GM23338 (cell line): ENCODE measurements at places on chromosomes 5 and 9.

GRCh38 chr5:2148312-2149194 is 265.8 kb upstream of the IRX4 start:
- DNase-seq, result no peak

- peak; percentile 47 for DNase-seq
Observed at GRCh38 chr9:127218818-127219217, 45.8 kb upstream of the GARNL3 start.

- DNase-seq, result no peak
Observed at GRCh38 chr9:88538311-88539085, 3.5 kb downstream of the NXNL2 start.

DNA sequence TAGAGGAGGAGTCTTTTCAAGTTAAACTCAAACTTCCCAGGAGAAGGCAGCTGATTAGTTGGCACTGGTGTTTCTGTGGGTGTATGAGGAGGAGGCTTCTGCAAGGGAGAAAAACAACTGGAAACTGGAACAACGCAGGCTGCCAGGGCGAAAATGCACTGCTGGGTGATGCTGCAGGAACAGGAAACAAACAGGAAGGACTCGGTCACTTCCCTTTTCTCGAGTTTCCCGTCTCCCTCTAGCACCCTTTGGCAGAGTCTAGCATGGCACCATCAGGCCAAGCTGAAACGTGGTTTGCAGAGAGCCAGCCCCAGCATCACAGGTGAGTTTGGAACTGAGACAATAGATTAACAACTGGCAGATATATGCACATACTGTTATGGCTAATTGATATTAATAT is 77.5 kb upstream of the CAST start:
- no peak for DNase-seq

DNA sequence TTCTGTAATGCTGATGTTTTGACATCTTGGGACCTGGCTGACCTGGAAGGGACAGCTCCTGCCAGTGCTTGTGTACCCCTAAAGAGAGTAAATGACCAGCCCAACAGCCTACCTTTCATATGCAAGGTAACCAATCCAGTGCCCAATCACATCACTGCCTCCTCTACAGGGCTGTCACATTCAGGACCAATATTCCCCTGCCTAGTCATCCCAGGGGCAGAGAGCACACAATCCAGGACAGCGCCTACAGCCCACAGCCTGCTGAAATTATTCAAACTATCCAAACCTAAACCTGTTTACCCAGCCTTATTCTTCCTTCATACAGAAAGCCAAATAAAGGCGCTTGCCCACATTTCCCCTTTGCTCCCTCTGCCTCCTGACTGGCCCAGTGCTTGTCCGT is 284.1 kb downstream of the CTNND2 start:
- peak; percentile 15 for DNase-seq

DNA sequence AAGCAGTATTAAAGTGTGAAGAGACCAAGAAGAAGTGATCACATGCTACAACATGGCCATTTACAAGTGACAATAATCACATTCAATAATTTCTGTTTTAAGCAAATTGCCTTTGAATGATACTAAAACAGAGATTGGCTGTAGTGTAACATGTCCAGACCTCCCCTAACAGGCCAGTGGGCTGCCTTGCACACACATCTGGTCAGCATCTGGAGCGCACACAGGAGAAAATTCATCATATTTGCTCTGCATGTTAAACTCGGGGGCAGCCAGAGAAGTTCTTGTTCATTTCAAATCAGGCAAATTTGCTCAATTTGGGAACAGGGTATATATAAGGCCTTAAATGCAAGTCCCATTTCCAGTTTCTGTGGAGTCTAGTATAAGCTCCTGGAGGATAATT is 111.1 kb upstream of the FBXL7 start:
- no peak for DNase-seq

DNA sequence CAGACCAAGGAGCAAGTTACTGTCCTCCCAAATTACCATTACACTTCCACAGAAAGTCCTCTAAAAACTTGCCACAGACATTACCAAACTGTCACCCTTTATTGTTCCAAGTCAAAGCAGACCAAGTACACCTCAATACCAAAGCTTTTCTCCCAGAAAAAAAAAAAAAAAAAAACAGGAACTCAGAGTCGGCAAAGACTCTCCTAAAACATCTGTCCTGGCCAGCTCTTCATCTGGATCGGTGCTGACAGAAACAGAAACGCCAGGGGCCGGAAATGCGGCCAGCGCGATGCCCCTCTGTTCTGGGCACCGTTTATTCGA is 718 bp downstream of the DEPDC1B start:
- DNase-seq, result no peak

- DNase-seq, result no peak
Observed at GRCh38 chr9:12695474-12695873, 2.3 kb downstream of the TYRP1 start.

- peak; percentile 16 for DNase-seq
Observed at GRCh38 chr5:175778951-175779503, 92.4 kb upstream of the CPLX2 start.

GRCh38 chr5:40376566-40376965 is 303.1 kb upstream of the PTGER4 start:
- no peak for DNase-seq

- DNase-seq, result peak; percentile 38
Observed at GRCh38 chr5:141940695-141941271, 17.1 kb downstream of the DELE1 start.

GRCh38 chr9:35725362-35725761 is 6.6 kb downstream of the TLN1 start:
- DNase-seq, result peak; percentile 55

DNA sequence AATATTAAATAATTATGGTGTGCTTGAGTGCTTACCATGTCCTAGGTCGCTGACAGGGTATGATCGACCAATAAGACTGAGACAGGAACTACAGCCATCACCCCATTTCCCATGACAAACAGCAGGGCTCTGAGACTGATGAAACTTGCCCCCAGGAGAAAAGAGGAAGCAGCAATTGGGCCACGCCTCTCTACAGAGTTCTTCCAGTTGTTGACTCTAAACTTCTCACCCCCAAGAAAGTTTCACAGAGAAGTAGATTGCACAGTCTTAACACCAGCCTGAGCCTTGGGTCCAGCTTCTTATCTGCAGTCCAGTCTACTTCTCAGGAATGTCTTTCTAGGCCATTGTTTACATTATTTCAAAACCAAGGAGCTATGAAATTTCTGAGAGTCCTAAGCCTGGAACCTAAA is 182.2 kb upstream of the ANKRD55 start:
- no peak for DNase-seq

GRCh38 chr5:75678155-75678554 is 39.1 kb downstream of the POC5 start:
- DNase-seq, result no peak

GRCh38 chr9:37928552-37929430 is 24.9 kb upstream of the SLC25A51 start:
- no peak for DNase-seq

DNA sequence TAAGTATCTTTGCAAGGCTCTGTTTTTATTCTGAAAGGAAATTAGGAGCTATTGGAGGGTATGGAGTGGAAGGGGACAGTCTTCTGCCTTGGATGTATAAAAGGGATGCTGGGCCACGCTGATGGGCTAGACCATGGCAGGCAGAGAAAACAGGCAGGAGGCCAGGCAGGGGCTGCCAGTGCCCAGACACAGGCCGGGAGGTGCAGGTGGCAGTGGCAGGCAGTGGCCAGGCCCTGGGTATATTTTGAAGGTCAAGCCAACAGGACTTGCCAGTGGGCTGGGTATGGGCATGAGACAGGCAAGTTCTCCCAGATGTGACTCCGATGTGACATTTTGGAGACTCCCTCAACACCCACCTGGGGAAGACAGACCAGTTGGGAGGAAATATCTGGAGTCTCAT is 131.9 kb downstream of the KCNIP1 start:
- no peak for DNase-seq

GRCh38 chr5:109410389-109411148 is 795 bp upstream of the PJA2 start:
- DNase-seq, result peak; percentile 82

- no peak for DNase-seq
Observed at GRCh38 chr5:81601919-81602318, 149.0 kb downstream of the SSBP2 start.

- peak; percentile 83 for DNase-seq
Observed at GRCh38 chr5:82349652-82350051, 71.5 kb upstream of the RPS23 start.

DNA sequence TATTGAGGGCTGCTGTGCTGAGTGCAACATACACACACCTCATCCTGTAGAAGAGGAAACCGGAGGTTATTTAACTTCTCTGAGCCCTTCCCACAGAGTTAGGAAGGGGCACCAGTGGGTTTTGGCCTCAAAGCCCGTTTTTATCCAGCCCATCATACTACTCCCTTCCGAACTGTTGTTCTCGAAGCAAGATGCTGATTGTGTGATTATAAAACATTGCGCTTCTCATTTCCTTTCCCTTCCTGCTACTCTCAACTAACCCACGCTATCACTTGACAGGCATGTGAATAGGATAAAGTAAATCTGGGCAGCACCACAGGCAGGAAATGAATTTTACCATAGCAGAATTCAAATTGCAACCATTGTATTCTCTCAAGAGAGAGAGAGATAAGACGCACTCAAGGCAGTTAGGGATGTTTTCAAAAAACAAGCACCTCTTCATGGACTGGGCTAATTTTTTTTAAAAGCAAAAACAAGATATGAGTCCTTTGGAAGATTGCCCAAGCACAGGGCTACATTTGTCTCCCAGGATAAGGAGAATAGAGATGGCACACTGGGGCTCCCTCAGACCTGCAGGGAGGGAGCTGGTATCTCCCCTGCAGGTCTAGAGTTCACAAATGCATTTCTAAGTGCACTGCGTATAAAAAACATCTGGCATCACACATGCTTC is 52.6 kb downstream of the GNA14 start:
- DNase-seq, result no peak

- no peak for DNase-seq
Observed at GRCh38 chr9:76257311-76257710, 136.9 kb downstream of the RFK start.

- DNase-seq, result no peak
Observed at GRCh38 chr5:66358741-66359140, 214.6 kb downstream of the SREK1 start.

GRCh38 chr5:81776258-81776657 is 25.4 kb upstream of the SSBP2 start:
- DNase-seq, result no peak

GRCh38 chr9:109311731-109312130 is 9.1 kb downstream of the EPB41L4B start:
- DNase-seq, result no peak

- no peak for DNase-seq
Observed at GRCh38 chr9:98811051-98811650, 3.7 kb downstream of the GALNT12 start.

- peak; percentile 50 for DNase-seq
Observed at GRCh38 chr9:75891277-75891741, 836 bp downstream of the PCSK5 start.

DNA sequence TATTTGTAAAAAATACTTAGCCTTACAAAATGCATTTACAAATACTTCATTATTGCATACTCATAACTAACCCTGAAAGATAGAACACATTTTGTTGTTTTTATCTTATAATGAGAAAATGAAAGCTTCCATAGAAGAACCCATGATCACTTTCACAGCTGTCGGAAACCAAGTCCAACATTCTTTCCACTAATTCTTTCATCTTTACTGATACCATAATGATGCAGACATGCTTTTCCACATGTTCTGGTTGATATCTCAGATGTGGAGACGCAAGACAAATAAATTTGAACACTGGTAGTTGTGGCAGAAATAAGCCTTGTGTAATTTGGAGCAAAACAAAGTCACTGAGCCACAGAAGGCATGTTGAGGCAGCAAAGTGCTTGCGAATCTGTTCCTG is 136.0 kb downstream of the FBXO4 start:
- no peak for DNase-seq

GRCh38 chr9:87594194-87594593 is 96.5 kb downstream of the DAPK1 start:
- DNase-seq, result no peak

- DNase-seq, result peak; percentile 31
Observed at GRCh38 chr9:137201205-137201868, 796 bp upstream of the TPRN start.

- DNase-seq, result no peak
Observed at GRCh38 chr5:144033486-144033885, 137.0 kb downstream of the YIPF5 start.

- no peak for DNase-seq
Observed at GRCh38 chr5:120538644-120539043, 74.5 kb downstream of the PRR16 start.

GRCh38 chr5:145936401-145937131 is at the start of gene SH3RF2:
Gene SH3RF2, plus strand, starts transcription at chr5:145936578. Its CDS starts 1,351 bp downstream, at chr5:145937929.
- DNase-seq, result peak; percentile 96

DNA sequence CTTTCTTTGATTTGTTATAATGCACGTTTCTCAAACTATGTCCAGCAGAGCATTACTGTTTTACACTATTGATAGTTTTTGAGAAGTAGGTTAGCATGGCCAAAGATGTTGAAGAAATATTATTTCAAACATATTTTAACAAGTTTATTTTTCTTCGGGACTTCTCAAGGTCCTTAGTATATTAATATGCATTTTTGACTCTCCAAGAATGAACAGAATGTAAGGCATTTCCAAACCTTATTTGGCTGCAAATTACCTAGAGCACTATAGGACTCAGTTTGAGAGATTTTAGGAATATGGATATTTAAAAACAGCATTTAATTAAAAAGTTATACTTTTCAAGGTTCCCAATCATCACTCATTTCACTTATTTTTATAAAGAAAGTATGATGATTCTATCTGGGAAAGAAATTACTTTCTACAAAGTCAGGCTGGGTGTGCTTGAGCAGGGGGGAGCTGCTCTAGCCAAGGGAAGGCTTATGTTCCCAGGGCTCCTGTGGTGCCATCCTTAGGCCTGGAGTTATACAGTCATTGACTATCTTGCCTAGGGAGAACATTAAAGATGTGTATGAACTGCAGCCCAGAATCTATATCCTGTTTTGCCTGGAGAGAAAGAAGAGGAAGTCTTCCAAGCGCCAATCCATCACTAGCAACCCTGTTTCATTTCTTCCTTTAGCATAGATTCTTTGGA is 27.6 kb upstream of the NREP start:
- no peak for DNase-seq

GRCh38 chr5:39119404-39120051 is 45.3 kb upstream of the RICTOR start:
- no peak for DNase-seq

DNA sequence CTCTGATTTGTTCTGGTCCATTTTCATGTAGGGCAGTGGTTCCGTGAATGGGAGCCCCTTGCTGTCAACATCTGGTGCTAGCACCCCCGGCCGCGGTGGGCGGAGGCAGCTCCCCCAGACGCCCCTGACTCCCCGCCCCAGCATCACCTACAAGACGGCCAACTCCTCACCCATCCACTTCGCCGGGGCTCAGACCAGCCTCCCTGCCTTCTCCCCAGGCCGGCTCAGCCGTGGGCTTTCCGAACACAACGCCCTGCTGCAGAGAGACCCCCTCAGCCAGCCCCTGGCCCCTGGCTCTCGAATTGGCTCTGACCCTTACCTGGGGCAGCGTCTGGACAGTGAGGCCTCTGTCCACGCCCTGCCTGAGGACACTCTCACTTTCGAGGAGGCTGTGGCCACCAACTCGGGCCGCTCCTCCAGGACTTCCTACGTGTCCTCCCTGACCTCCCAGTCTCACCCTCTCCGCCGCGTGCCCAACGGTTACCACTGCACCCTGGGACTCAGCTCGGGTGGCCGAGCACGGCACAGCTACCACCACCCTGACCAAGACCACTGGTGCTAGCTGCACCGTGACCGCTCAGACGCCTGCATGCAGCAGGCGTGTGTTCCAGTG is 244.0 kb downstream of the CACNA1B start:
- no peak for DNase-seq
